ENCODE measurements at places on chromosomes 11 and 22. TPM values are rescaled to one million over a fixed set of nuclear protein-coding genes. Genes with fewer than 3 reads are reported as not detected.

The SLC22A9 gene
- not detected for total RNA-seq

DNA sequence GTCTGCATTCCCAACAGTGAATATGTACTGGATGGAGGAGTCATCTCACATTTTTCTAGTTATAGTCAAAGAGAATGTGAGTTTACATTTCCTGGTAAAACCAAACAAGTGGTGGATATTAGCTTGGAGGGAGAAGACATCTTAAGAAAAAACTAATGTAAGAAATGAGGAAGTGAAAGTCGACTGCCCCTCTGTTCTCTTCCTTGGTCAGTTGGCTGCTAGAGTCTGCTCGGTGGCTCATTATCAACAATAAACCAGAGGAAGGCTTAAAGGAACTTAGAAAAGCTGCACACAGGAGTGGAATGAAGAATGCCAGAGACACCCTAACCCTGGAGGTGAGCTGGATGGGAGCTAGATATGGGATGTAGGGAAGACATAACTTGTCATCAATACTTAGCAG, 5.8 kb downstream of the SLC22A9 start:
- DNase-seq: no peak

The SPI1 gene
- total RNA-seq: 0.32 TPM

- no peak for DNase-seq
Measured at GRCh38 chr11:69014084-69014851, 1.2 kb upstream of the MRGPRF start.

The CYB5R2 gene
- 14.4 TPM for total RNA-seq

DNA sequence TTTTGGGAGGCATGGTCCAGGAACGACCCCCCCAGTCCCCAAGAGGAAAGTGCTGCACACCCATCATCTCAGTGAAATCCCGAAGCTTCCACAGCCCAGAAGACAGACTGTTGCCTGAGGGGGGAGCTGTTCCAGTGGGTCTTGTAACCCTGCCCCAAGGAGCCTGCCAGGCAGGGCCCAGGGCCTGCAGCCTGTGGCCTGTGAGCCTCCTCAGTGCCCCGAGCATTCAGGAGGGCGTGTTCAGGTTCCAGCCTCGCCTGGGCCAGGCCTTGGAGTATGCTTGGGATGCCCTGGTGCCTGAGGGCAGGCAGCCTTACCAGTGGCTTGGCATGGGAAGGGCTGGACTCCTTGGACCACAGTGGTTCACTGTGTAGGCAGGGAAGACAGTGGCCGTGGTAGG, 18.0 kb upstream of the CABP2 start:
- no peak for DNase-seq

GRCh38 chr11:134476435-134477021, 64.5 kb upstream of the B3GAT1 start:
- no peak for DNase-seq
